ENCODE measurements at places on chromosomes 6 and 20.

DNA sequence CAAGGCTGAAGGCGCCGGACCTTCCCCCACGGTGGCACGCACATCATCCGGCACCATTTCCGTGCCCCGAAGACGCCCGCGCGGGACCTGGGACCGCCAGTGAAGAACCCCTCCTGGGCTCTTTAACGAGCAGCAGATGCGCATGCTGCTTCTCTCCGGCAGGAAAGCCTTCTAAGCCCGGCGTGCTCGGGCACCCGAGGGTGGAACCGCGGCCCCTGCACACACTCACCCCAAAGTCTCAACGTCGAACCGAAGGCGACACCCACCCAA, 240 bp downstream of the FOXQ1 start:
- no peak for DNase-seq

DNA sequence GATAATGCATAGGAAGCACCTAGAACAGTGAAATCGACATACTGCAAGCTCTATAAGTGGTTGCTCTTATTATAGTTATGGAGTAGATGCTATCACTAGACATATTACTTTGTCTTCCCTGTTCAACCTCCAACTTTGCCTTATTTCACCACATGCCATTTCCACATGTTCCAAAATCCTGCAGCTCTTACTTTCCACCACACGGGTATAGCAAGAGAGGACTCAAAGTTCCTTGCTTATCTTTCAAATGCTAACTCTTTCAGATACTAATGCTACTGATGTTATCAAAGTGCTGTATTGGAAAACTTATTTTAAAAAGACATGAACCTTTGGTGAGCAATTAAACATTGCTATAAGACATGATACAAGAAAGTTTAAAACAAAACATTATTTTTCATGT, 1130.1 kb downstream of the HACE1 start:
- no peak for DNase-seq

- DNase-seq = no peak
Observed at GRCh38 chr6:109962271-109962670, 15.8 kb upstream of the GPR6 start.

- no peak for DNase-seq
Observed at GRCh38 chr20:23449421-23449820, 3.3 kb downstream of the CST11 start.

- no peak for DNase-seq
Observed at GRCh38 chr6:13863699-13864155, 49.4 kb upstream of the MCUR1 start.

DNA sequence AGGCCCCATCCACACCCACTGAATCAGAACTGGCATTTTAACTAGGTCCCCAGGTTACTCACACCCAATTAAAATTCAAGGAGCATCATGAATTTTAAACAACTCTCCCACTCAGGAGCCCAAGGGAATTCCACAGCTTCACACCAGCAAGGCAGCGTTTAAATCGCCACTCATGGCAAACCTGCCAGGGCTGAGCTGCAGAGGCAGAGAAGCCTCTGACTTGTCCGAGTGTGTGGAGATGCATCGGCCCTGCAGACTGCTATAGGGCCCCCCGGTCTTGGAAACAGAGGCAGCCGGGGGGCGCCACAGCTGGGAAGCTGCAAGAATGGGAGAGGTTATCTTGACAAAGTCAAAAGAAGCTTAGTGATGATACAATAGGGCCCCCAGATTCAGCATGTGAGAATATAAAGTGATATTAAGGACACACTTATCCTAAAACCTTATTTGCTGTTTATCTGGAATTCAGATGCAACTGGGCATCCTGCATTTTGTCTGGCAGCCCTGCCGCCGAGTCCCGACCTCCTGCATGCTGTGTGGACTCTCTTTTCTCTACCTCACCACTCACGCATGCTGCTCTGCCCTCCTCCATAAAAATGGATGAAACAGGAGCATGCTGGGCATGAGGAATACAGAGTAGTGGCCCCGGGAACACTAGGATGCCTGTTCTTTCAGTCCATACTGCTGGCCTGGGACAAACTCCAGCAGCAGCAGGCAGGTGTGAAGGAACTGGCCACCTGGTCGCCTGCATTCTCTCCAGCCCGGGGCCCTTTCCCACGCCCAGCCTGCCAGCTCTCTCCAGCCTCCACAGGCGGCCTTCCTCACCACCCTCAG, 126.1 kb downstream of the PXDC1 start:
- DNase-seq = no peak

- no peak for DNase-seq
Observed at GRCh38 chr20:58406422-58407001, 17.5 kb downstream of the VAPB start.

DNA sequence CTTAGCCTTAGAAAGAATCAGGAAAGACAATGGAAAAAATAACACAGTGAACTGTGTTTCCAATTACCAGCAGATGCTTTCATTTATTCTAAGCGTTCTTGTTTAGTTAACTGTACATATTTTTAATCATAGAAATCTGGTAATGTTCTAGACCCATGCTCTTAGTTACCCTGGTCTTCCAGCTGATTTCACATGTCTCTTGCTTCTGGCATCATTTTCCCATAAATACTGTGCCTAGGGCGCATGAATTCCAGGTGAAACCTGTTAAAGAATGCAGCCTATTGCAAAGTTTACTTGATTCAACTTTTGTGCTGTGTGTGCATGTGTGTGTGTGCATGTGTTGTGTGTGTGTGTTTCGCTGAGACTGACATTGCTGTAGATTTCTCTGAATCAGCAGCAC, 178.6 kb downstream of the PDE7B start:
- DNase-seq = no peak

GRCh38 chr6:105330364-105330763, 72.5 kb downstream of the PREP start:
- DNase-seq = no peak

DNA sequence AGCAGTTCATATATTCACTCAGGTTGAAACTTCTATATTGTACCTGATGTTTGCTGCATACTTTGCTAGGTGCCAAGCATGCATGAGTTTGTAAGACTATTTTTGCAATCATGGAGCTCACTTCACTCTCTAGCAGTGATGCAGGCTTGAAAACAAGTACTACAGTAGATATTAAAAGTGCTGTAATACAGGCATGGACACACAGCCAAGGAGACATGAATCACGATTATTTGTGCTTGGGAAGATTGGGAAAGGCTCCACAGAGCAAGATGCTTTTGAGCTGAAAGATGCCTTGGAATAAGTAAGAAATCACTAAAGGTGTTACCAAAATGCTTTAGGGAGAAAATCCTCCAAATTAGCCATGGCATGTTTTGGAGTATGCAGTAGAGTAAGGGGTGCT, 427.4 kb downstream of the UTRN start:
- DNase-seq = no peak

GRCh38 chr6:28597924-28598722, 72.4 kb downstream of the GPX5 start:
- no peak for DNase-seq

DNA sequence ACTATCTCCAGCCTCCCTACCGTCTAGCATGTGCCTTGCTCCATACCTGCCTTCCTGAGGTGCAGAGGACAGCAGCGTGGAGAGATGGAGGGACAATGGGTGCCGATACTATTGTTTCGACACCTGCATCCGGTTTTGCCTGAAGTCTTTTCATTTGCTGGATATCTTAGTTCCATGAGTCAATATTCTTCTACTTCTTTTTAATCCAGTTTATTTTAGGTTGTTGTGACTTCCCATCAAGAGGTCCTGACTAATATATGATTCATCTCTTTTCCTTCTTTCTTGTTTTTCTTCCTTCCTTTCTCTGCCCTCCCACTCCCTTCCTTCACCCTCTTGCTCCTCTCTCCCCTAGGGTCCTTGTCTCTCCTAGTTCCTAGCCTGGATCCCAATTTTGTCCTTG, 91.4 kb downstream of the CDH26 start:
- DNase-seq = no peak

DNA sequence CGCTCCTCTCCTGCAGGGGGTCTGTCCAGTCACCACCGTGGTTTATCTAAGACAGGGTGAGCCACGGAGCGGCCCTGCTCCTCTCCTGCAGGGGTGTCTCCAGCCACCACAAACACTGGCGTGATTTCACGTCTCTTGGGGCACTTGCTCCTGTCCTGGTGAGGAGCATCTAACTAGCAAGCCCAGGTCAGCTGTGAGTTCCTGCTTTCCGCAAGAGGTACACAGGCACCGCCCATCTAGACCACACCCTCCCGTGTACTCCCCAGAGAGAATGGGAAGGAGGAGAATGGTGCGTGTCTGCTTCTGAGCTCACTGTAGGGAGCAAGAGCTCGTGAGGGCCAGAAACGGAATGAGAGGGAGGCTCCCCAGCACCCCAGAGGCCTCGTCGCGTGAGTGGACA, 40.7 kb downstream of the DACT2 start:
- no peak for DNase-seq

DNA sequence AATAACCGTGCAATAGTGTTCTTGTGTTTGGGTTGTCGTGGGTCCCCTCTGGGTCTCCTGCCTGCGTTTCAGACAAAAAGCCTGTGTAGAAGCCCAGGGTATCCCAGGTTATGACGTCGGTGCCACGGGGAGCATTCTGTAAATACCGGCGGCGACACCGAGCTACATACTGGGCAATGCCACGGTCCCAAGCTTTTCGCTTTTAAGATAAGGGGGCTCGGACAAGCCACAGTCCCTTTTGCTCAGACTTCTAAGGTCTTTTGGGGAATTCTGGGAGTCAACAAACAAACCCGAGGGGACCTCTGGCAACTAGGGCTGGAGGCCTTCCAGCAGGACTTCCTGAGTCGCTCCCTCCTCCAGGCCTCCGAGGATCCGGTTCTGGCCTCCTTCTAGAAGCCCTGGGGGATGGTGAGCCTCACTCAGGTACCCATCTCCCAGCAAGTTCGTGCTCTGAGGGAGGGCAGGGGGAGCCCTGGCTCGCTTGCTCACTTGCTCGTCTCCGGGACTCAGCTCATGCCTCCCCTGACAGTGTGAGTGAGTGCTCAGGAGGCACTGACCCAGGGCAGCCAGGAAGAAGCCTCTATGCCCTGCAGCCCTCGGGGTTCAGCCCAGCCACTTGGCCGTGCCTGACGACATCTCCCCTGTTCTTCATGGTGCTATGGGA, 62.4 kb upstream of the MRPS10 start:
- DNase-seq = peak; percentile 59

DNA sequence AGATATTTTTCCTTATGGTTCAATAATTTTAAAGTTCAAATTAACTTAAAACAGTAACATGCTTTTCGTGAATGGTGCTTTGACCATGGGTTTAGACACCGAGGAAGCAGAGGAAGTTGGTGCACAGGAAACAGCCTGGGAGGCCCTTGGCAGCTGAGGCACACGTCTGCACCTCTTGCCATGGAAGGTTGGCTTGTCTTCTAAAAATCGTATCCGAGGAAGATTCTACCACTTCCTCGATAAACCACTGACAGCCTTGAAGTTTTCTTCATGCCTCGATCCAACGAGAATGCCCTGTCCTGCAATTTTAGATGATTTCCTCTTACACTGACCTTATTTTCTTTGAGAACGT, 12.2 kb downstream of the DLL1 start:
- peak; percentile 33 for DNase-seq

DNA sequence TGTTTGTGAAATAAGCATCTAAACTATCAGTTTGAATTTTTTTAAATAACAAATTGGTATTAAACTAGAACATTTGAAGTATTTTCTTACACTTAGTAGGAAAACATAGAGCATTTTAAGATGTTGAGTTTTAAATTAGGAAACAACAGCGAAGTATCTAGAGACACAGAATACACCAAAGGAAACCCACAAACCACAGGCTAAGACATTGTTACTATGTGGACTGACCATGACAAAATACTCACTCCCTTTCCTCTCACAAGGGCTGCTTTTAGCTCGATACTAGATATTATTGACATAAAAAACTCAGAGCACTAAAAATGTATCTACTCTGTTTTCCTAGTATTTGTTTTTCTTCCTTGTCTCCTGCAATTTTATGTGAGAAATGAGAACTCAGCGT, 266.0 kb upstream of the CITED2 start:
- DNase-seq = no peak

GRCh38 chr20:58967652-58968429, 13.2 kb upstream of the NELFCD start:
- DNase-seq = no peak

DNA sequence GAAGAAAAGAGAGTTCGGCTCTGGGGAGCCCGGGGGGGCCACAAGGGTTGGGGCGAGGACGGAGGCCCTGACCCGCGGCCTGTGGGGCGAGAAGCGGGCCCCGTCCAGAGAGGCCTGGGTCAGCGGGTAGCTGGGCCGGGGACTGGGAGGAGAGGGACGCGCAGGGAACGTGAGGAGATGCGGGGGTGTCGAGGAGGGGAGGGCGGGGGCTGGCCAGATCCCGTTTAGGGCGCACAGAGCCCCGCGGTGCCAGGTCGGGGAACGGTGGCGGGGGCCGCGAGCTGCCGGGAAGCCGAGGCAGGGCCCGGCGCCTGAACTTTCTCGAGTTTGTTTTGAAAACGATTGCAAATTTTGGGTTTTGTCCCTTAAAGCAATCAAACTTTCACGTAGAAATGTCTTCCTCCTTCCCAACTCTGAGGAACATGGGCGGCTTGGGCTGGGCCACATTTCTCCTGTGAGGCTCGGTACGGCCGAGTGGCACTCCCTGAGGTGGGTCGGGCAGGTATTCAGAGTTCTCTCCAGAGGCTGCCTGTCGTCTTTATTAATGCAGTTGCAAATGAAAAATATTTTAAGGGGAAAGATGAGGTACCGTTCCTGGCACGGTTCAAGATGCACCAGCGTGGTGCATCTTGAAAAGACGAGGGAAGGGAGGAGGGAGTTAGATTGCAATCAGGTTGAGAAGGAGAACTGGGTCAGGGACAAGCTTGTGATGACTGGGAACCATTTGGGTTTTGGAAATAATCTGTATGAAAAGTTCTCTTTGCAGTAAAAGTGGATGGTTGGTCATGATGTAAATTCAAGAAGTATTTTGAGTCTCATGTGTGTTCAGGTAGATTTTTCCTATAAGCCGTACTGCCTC, 972 bp downstream of the RNF8 start:
- DNase-seq = peak; percentile 48

All from Peyer's patch (tissue), 4 donors.